ENCODE measurements at places on chromosomes 3 and 15.

GRCh38 chr15:83871808-83872559, 218.1 kb downstream of the ADAMTSL3 start:
- DNase-seq, result no peak

DNA sequence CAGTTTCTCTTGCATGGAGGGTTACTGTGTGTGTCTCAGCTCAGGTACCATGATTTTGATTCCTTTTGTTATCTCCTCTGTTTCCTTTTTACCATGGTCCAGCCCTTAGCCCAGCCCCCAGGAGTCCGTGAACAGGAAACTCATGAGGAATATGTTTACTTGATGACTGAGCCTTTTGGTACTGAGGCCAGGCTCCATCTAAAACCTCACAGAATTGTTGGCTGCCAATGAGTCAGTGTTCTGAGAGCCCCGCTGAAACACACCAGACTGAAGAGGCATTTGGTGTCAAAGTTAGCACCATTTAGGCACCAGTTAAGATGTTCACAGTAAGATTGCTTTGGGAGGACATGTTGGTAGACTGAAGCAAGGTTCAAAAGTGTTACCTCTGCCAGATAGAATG, 80.9 kb downstream of the DGKG start:
- DNase-seq, result no peak

DNA sequence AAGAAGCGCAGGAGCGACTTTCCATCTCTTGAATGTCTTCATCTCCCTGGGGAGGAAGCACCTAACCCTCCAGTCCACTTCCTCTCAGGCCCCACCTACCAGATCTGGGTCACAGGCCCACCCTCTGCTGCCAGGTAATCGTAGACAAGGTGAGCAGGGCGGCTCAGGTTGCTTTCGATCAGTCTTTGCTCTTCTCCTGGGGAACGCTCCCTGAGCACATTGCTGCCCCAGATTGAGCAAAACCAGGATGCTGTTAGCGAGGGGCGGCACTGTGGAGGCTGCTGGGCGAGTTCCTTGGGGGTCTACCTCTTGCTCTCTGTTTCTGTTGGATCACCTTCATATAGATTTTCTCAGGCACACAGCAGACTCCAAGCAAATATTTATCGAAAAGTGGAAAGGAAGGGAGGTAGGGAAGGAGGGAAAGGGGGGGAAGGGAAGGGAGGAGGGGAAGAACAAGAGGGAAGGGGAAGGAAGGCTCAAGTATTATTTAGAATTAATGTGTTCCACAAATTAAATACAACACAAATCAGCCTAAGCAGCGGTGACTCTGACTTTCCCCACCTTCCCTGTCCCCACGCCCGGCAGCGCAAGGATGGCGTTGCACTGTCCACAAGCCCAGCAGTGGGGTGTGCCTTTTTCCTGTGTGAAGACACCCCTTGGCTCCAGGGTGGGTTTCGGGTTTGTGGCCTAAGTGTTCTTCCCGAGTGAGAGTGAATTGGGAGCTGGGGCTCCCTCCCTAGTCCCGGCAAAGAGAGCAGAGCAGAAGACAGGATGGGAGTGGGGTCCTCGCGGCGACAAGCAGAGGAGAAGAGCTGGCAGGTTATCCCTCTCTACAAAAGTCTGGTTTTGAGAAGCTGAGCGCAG, 6.1 kb upstream of the PCSK6 start:
- DNase-seq, result no peak

- DNase-seq, result no peak
These were observed 38.0 kb downstream of the TXNRD3 start for GRCh38 chr3:126616931-126617330.

GRCh38 chr3:87333393-87333892, 57.1 kb upstream of the POU1F1 start:
- no peak for DNase-seq

DNA sequence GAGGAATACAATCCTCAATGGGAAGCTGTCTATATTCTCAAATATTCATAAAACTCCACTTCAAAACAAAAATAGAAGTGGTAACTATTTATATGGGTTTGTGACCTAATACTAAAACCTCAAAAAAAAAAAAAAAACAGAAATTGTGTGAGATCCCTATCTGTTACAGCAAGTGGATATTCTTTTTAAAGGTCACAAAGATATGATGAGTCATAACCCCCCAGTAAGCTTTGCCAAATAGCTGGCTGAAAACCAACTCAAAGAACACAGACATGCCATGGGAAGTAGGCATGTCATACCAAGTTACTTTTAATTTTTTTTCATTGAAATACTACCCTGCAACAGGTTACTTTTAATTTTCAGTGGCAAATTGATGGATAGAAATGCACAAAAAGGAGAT, 62.5 kb downstream of the CBLB start:
- no peak for DNase-seq

DNA sequence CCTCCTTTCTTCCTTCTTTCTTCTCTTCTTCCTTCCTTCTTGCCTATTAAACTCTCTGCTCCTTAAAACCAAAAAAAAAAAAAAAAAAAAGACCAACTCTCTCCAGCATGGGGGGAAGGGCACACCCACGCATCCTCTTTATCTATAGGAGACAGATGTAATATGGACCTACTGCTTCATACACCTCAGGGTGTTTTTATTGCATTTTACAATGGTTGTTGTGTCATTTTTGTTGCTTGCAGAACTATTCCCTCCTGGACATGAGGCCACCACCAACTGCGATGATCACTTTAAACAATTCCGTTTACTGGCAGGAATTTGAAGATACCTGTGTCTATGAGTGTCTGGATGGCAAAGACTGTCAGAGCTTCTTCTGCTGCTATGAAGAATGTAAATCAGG, 561.4 kb downstream of the GABRG3 start:
- DNase-seq, result no peak

- DNase-seq, result no peak
These were observed 93.1 kb upstream of the SLC6A11 start for GRCh38 chr3:10722911-10723310.

GRCh38 chr3:112627419-112627818, 13.5 kb downstream of the CCDC80 start:
- no peak for DNase-seq

DNA sequence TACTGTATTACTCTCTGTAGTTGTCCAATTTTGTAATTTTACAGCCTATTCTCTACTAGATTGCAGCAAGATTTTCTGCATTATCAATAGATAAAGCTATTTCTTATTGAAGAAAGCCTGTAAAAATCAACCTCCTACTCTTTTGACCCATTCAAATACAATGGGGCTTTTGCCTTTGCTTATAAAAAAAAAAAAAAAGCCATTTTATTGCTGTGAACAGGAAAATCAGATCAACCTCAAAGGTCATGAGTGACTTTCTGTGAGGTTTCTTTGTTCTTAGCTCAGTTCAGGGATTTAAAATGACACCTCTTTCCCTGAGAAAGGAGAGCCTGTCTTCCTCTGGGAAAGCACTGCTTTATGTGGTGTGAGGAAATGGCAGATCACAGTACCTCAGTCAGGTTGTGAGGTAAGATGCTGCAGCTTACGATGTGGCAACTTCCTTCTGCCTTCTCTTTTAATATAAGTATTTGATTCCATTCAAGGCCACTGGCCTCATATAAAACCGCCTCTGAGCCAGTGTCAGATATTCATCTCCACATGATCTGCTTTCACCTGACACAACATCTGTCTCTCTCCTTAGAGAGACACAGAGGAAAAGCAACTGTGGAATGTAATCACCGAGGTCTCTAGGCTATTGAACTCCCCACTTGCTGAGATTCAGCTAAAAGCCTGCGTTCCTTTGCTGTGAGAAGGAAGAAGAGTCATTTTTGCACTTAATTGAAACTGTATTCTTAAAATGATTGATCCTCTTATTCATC, 161.5 kb upstream of the MB21D2 start:
- no peak for DNase-seq

DNA sequence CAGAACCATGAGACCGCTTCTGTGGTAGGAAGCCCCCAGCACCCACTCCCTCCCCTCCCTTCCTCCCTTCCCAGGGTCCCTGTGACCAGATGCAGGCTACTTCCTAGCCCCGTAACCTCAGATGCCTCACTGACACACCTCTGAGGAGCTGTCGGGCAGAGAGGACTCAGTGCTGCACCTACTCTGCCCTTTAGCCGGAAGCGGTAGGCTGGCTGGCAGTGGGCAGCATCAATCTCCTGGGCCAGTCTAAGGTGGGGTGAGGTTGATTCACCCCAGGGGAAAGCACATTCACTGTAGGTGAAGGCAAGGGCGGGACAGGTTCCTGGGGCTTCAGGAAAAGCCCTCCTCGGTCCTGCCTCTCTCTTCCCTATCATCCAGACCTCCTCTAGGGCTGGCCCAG, 19.1 kb downstream of the CSRNP1 start:
- no peak for DNase-seq

DNA sequence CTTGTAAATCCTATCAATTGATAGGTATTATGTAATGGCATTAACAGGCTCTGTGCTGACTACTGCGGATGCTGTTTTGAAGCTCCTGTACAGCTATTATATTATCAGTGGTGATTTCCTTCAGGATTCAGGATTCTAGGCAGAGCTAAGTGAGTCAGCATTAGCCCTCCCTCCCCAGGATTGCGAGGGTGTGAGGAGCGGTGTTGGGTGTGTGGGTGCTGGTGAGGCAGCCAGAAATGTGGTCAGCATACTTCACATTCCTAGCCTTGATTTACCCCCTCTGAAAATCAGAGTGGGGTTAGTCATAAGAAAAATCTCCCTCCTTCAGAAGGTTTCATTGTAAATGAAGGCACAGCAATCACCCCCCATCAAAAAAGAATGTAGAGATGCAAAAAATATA, 72.5 kb downstream of the SNTN start:
- no peak for DNase-seq

DNA sequence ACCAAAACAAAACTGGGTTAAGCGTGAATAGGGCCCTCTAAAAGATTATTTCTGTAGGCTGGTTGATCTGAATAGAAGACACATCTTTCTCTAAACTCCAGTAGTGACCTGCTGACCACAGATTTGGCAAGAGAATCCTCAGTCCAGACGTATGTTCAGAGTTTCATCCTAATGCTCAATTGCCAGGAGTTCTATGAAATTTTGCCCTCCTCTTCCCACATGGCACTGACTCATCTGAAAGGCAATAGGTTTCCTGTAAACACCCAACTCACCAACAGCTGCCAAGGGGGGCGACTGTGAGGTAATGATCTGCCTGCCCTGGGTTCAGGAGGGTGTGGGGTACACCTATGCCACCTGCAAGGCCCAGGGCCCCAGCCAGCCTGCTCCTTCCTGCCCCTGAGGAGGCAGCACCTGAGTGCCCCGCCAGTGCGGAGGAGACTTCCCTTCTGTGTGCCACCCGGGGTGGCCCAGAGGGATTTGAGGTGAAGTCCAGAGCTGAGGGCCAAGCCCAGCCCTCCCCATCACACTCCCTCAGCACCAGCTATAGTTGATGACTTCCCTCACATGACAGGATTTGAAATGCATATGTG, 8.4 kb upstream of the PLA2G4D start:
- no peak for DNase-seq

DNA sequence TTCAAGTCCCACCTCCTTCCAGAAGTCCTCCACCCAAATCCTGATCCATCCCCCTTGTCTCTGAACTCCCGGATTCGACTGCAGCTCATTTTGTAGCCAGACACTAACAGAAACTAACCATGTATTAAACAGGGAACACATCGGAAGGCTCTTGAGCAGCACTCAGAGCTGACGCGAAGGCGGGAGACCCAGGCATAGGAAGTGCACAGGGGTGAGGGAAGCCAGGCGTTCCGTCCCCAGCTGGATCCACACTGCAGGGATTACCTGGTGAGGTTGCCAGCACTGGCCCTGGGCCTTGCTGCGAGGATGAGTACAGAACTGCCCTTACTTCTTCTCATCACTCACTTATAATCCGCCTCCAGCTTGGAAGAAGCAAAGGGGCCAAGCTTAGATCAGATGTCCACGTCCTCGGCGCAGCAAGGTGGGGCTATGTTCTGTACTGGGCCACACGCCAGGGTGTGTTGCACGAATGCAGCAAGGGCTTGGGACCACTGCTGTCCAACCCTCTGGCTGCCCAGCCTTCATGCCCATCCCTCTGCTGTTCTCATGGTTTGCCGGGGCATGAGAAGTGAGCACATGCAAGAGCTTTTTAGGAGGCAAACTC, 124.2 kb upstream of the SMAD3 start:
- no peak for DNase-seq

GRCh38 chr3:40691452-40691861, 166.7 kb downstream of the ZNF621 start:
- no peak for DNase-seq

- no peak for DNase-seq
These were observed 50.9 kb downstream of the HCN4 start for GRCh38 chr15:73317651-73318462.

All from activated naive CD8-positive, alpha-beta T cell treated with anti-CD3 and anti-CD28 coated beads for 36 hours (primary cell).